Eye (tissue), 1 donor: ENCODE measurements at places on chromosomes 7 and 10.
A peak's percentile ranks its signal among the peaks of the same experiment; 100 is the strongest.

DNA sequence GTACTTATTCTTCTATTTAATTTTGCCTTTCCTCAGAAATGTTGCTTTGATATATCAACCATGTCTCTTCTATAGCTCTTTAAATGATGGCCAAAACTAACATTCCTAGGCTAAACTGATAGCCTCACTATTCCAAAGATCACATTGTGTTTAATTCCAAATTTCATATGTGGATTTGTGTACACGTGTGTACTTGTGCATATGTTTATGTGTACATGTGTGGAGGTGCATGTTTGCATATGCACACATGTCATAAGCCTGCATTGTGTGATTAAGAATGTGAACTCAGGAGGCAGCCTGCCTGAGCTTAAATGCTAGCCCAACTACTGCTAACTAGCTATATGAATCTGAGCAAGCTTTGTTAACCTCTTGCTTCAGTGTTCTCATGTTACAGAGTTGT, 426.5 kb downstream of the GFRA1 start:
- DNase-seq = no peak

GRCh38 chr10:11397077-11397965, 214.1 kb downstream of the USP6NL start:
- no peak for DNase-seq

DNA sequence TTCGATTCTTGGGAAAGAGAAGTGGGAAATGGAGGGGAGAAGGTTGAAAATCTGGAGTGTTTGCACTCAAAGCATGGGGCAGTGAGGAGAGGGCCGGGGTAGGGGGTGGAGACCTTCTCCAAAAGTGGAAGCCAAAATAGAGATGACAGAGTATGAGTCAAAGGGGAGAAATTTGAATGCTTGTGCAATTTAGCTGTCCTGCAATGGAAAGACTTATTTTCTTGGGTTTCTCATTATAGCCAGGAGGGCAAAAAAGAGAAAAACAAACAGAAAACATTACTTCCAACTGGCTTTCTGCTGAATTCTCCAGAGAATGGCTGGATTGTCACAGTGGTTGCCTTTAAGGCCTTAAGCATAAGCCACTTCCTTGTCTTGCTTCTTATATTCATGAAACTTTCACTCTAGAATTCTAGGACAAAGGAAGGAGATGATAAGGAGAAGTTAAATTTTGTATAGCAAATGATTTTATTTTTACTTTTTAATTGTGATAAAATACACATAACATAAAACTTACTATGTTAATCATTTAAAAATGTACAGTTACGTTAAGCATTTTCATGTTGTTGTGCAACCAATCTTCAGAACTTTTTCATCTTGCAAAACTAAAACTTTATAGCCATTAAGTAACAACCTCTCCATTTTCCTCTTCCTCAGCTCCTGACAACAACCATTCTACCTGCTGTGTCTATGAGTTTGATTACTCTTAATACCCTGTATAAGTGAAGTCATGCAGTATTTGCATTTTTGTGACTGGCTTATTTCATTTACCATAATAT, 100.2 kb downstream of the GPR85 start:
- DNase-seq = no peak

DNA sequence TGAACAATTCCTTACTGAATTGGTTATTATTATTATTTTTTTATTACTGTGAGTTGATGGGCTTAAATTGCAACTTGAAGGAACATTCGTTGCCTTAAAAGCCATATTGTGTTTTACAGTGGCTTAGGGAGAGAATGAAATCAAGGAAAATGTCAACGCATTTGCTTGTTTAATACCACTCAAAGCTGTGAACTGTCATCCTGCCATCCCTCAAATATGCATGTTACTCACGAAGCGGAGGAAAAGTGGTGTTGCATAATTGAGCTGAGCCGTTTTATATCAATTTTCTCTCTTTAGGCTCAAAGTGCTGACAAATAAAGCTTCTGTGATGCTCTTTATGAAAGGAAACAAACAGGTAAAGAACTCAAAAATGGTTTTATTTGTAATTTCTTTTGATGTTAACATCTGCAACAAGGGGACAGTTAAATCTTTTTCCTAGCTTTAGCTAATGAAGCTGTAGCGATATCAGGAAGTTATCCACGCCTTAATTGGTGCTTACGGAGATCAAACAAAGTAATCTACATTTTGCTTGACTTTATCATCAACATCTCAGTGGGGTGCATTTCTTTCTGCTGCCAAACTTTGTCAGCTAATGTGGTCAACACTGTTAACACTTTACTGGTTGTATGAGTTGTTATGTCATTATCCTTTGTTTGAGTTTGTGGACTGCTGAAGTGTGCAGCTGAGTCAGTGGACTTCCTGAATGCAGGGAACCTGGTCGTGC, 33.1 kb downstream of the GLRX3 start:
- DNase-seq = peak; percentile 40

DNA sequence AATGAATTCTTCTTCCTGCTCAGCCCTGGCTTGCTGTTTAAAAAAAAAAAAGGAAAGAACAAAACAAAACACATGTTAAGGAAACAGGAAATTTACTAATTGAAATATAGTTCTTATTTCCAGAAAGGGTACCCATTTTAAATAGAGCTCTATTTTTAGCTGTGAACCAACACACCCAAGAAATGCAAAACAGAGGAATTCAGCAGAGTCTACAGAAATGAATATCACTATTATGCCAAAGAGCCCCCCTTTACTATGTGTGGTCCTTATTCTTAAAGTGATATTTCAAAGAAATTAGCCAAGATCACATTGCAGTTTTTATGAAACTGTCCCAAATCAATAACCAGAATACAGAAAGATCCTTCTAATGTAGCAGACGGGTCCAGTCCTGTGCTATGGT, 53.7 kb downstream of the CCDC6 start:
- DNase-seq = no peak
